ENCODE measurements at places on chromosomes 3 and 15. TPM values are rescaled to one million over a fixed set of nuclear protein-coding genes. Genes with fewer than 3 reads are reported as not detected.

PLA2G4D gene
- total RNA-seq = not detected

ADIPOQ gene
- not detected for total RNA-seq

DNA sequence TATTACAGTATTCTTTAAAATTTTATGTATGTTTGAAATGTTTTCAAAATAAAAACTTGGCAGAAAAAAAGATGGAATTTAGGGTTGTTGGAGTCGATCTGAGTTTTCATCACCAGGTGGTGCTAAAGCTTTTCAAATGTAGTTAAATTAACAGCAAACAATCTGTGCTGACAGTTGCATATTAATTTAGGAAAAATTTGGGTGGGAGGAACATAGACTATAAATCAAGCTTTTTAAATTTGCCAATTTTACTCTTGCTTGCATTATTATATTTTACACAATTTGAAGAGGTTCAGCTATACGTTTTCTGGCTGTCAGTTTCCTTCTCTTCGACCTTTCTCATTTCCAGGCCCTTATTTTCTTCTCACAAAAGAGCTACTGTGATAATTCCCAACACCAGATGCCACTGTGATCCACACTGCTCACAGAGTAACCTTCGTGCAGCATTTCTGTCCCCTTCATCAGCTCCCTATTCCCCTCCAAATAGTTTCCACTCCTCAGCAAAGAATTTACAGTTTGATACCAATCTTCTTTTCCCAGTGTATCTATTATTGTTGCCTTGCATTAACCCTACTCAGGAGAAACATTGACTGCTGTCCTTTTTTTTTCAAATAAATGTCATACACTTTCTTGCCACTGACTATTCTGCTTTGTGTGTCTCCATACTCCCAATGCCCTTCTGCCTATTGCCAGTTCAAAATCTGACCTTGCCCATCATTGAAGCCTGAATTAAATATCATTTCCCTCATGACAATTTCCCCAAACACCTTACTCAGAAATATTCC lies 53.4 kb upstream of the EIF5A2 start:
- DNase-seq = peak; percentile 30

DNA sequence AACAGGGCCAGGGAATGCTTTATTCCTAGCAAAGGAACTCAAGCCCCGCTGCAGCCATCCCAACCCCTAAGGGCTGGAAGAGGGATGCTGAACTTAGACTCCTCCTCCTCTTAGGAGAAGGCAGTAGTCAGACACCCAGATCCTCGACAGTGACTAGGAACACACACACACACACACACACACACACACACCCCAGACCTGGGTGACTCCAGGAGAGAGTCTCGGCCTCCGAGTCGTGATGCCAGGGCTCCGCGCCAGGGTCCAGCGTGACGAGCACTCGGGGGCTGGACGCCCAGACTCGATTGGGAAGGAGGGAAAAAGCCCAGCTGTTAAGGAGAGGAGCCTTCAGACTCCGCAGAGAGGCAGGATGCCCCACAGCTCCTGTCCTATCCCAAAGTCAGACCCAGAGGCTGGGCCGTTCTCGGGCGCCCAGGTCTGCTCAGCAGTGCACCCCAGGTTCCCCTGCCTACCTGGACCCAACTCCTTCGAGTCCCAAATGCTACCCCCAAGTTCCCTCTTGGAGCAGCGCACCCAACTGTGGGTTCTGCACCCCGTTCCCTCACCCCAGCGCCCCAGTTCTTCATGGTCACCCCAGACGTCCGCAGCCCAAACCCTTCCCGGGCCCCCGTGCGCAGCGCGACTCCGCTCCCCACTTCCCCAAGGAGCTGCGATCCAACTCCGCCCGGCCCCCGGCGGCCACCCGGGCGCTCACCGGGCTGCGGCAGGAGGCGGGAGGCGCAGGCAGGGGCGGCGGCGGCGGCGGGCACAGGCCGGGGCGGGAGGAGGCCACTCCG lies 421 bp downstream of the BMF start:
- DNase-seq = peak; percentile 52

SLC9C1 gene
- total RNA-seq = not detected

DNA sequence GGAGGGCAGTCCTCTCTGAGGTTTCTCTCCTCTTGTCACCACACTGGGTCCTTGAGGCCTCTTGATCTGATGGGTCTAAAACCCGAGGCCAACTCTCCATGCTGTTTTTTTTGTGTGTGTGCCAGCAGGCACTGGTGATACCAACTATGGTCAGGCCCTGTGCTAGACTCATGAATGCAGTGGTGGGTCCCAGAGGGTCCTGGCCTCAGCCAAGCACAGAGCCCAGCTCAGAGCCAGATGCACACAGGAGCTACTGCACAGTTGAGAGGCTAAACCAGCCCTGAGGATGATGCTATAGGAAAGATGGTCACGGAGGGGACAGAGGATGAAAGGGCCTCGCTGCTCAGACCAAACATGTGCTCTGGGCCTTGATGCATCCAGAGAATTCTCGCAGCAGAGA lies 33.5 kb downstream of the RAB6B start:
- no peak for DNase-seq

GRCh38 chr3:100871306-100871705 lies 121.9 kb downstream of the ABI3BP start:
- DNase-seq = no peak

TNFSF10 gene
- 9.5 TPM for total RNA-seq

DNA sequence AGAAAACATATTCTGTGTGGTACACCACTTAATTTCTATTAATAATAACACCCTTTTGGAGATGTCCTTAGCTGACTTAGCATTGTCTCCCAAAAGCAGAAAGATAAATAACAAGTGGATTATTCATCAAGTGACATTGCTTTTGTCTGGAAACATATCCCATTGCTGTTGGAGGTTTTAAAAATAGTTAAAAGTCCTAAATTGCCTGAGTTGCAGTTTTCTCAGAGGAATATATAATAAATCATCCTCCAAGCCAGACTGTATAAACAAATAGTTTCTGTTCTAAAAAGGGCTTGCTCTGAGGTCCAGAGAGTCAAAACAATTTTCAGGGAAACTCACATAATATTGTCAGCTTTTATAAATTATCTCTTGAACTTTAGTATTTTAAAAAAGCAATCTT lies 60.4 kb upstream of the CD96 start:
- DNase-seq = no peak

PYGO1 gene
- total RNA-seq = 7.8 TPM

GRCh38 chr15:74423431-74424257 lies 10.1 kb downstream of the SEMA7A start:
- DNase-seq = no peak

RARB gene
- 0.90 TPM for total RNA-seq

GNL3 gene
- total RNA-seq = 75.7 TPM

- no peak for DNase-seq
Observed at GRCh38 chr3:151130428-151130827, 45.0 kb downstream of the MED12L start.

GRCh38 chr3:96813134-96813819 lies 1.1 kb upstream of the EPHA6 start:
- DNase-seq = peak; percentile 79

GRCh38 chr3:145942052-145942451 lies 218.9 kb downstream of the PLOD2 start:
- no peak for DNase-seq

DNA sequence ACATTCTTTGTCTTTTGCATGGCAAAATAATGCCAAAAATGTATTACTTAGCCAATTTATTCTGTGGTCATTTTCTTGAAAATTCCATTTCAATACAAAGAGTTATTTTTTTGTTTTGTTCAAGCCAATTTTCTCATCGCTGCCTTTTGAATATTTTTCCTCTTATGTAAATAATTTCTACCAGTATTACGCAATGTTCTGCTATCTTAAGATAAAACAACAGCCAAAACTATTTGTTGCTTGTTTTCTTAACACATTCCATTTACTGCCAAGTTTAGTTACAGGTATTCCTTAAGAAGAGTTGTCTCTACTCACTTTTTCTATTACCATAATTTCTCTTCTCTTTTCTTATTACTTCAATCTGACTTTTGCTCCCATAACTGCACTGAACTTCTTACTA lies 163.1 kb downstream of the ROBO1 start:
- DNase-seq = no peak

DNA sequence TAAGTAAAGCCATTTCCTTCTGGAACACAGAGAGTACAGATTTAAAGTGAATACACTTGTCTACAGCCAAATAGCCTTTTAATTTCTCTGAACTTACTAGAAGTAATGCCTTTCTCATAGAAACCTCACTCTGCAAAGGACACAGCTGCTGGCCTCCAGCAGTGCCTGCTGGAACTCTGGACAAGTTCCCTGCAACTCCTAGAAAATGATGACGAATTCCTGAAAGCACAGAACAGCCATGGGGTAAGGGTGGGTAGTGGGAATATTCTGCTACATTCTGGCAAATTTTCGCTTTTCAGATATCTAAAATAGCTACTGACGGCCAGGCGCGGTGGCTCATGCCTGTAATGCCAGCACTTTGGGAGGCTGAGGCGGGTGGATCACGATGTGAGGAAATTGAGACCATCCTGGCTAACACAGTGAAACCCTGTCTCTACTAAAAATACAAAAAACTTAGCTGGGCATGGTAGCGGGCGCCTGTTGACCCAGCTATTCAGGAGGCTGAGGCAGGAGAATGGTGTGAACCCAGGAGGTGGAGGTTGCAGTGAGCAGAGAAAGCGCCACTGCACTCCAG lies 34.4 kb downstream of the RYK start:
- no peak for DNase-seq

DNA sequence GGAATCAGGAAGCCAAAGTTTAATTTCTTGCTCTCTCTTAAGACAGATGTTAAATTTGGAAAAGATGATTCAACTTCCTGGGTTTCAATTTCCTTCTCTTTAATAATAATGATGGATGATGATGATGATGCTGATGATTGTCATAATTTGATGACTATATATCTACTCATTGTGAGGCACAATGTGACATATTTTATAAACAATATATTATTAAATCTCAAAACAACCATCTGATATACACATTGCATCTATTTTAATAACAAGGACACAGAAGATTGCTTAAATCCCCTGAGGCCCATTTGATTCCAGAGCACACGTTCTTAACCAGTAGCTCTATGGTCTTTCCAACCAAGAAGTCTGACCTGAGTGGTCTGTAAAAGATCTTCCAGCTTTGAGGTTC lies 124.0 kb downstream of the CNTN6 start:
- DNase-seq = no peak

GOLGA8T gene
- not detected for total RNA-seq

DNA sequence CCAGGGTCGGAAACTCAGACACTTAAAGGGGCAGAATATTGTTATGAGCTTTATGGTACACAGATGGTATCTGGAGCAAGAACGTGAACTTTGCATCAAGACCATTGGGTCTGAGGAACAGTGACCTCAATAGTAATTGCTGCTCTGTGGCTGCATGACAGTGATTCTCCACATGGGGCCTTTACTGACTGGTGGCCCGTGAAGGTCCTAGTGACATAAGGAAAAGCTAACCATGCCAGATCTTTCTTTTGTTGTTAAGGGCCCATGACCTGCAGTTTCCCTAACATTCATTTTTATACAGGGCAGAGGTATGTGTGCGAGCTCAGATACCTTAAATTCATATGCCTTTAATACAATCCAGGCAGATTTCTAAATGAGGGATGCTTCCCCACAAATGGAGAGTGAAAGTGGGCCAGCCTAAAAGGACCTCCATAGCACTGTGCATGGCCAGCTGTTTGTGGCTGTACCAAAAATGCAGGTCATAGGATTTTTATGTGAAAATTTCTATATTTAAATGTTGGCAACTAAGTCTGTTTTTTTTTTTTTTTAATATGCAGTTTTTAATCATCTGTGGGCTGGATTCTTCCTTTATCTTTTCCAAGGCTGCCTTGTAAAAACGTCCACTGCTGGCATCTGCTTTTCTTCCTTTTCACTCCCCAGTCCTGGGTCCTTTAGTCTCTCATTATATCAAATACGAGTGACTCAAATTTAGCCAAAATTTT lies 188.0 kb upstream of the IL12A start:
- no peak for DNase-seq

MESP2 gene
- not detected for total RNA-seq

FGF12 gene
- total RNA-seq = 4.4 TPM

RNF168 gene
- 12.6 TPM for total RNA-seq

- no peak for DNase-seq
Observed at GRCh38 chr3:30256474-30256873, 349.9 kb upstream of the TGFBR2 start.

DNA sequence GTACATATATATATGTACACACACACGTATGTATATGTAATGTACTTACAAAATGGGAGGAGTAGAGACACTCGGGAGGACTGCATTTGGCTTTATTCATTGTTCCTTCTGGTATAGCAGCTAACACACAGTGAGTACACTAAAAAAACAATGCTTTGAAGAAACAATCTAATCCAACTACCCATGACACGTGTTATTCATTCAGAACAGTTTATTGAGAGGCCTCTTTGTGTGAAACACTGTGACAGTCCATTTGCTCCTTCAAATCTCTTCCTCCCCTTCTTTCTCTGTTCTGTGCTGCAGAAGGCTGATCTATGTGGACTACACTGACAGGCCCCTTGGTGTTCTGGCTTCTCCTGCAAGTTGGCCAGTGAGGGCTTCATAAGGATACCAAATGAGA lies 1075.9 kb upstream of the CFAP20DC start:
- DNase-seq = no peak

- DNase-seq = peak; percentile 80
Observed at GRCh38 chr3:10459954-10460754, 45.2 kb downstream of the ATP2B2 start.

GRCh38 chr3:194256040-194256945 lies 94.8 kb downstream of the CPN2 start:
- no peak for DNase-seq

DNA sequence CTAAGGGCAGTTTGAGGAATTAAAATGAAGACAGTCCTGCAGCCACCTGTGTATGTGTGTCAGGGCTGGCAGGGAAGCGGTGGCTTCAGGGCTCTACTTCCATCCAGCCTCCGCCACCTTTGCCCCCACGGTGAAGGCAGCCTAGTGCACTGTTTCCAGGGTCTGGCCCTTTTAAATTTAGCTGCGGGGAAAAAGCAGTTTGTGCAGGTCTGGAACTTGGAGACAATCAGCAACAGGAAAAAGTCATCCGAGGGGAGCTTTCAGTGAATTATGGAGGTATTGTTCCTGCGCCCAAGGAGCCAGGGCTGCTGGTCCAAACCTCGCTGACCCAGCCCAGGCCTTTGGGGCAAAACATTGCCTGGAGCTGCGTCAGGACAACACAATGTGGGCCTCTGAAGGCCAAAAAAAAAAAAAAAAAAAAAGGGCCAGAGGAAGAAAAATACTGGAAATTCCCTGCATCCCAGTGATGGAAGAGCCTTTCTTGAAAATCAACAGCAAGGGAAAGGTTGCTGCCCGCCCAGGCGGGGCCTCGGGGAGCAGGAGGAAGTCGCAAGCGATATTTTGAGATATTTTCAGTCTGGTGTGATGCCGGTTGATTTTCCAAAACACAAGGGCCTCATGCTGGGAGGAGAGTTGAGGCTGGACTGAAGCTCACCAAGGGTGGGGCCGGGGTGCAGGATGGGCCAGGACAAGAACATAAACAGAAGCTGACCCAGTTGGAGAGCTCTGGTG lies 25.5 kb upstream of the FGD5 start:
- no peak for DNase-seq

- DNase-seq = no peak
Observed at GRCh38 chr3:182617500-182617899, 175.8 kb upstream of the ATP11B start.

DNA sequence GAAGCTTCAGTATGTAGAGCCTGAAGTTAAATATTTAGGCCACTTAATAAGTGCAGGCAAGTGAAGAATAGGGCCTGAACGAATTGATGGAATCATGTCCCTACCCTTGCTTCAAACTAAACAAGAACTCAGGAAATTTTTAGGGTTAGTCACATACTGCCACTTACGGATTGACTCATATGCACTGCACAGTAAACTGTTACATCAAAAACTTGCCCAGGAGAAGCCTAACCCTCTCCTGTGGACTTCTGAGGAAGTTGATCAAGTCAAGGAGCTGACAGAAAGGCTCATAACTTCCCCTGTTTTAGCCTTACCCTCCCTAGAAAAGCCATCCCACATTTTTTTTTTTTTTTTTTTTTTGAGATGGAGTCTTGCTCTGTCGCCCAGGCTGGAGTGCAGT lies 20.6 kb upstream of the KBTBD12 start:
- DNase-seq = no peak

Measured in H4 (cell line).